ENCODE measurements at places on chromosomes 16 and 17. TPM values are rescaled to one million over a fixed set of nuclear protein-coding genes. Genes with fewer than 3 reads are reported as not detected.

Gene FOXJ1
- not detected for total RNA-seq

DNA sequence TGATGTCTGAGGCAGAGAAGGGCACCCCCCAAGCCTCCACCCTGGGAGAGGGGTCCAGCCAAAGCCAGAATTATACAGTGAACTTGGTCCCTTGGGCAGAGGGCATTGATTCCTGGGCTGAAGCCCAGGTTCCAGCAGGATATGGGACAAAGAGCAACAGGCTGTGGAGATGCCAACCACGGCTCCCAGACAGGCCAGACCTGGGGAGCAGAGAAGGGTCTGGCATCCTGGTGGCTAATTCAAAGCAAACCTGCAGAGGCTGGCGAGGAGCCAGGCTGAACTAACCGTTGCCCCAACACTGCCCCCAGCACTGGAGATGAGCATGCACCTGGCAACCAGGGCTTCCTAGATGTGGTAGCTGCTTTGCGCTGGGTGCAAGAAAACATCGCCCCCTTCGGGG is 3.0 kb downstream of the CES3 start:
- no peak for DNase-seq

- DNase-seq, result peak; percentile 42
Observed at GRCh38 chr17:63426041-63426916, 19.8 kb downstream of the CYB561 start.

GRCh38 chr16:30088237-30088831 is 3.4 kb downstream of the TBX6 start:
- no peak for DNase-seq

- DNase-seq, result peak; percentile 87
Observed at GRCh38 chr17:47695429-47696376, 1.7 kb downstream of the TBKBP1 start.

DNA sequence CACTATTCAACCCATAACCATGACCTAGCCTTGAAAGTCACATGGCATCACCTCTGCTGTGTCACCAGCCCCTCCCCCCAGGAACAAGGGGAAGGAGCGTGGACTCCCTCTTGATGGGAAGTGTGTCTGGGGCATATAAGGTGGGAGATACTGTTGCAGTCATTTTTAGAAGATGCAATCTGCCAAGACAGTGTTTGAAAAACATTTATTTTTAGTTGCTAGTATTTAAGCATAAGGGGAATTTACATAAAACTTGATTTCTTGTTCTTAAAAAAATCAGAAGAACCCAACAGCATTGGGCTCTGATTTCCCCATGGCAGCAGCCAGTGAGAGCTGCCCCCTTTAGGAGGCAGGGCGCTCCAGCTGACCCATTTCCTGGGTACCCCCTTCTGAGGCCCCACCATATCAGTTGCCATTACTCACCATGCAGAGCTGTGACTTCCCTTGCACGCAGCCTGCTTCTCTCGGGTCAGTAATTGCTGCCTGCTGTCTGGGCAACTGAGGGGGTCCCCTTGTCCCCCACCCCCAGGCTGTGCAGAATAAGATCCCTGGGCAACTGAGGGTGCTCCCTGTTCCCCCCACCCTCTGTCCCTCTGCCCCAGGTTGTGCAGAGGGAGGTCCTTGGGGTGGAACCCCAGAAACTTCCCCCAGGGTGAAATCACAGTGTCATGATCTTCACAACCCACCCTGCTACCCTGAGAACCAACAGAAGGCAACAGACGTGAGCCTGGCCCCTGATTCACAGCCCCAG is 11.8 kb upstream of the CDC42EP4 start:
- DNase-seq, result no peak

Gene ST6GALNAC2
- total RNA-seq, result 8.6 TPM

Gene ADAP2
- 20.8 TPM for total RNA-seq

Gene KDM8
- 3.6 TPM for total RNA-seq

DNA sequence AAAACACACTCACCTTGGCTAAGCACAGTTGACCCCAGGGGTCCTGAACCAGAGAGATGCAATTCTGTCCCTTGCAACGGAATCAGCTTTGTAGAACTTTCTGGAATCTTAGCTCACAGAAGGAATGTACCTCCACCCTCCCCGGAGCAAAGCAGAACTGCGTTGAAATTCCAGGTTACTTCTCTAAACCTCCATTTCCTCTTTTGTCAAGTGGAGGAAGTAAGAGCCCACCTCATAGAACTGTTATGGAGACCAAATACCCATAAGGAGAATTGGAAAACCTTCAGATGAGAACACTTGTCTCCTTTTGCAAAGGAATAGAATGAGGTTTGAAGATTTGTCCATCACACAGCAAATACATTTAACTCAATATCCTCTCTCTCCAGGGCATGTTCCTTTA is 86.6 kb upstream of the RBBP6 start:
- no peak for DNase-seq
